ENCODE measurements at places on chromosomes 6 and 20. TPM values are rescaled to one million over a fixed set of nuclear protein-coding genes. Genes with fewer than 3 reads are reported as not detected.

The OPRL1 gene
- 1.3 TPM for total RNA-seq

The WASF1 gene
- 1.9 TPM for total RNA-seq

The FLRT3 gene
- total RNA-seq: 0.65 TPM

The CDSN gene
- total RNA-seq: 0.17 TPM

The FOXF2 gene
- total RNA-seq: not detected

The CLIC5 gene
- total RNA-seq: 124 TPM

The SOBP gene
- total RNA-seq: 17.7 TPM

The MYB gene
- total RNA-seq: 0.14 TPM

The PNLDC1 gene
- 0.24 TPM for total RNA-seq

The ZBTB12 gene
- total RNA-seq: 3.0 TPM

The HSPA1A gene
- 261 TPM for total RNA-seq

The PYGB gene
- total RNA-seq: 154 TPM

The SLC2A10 gene
- 6.7 TPM for total RNA-seq

The SOX4 gene
- total RNA-seq: 7.2 TPM

The FHL5 gene
- 0.45 TPM for total RNA-seq

The HLA-DQA1 gene
- 18.4 TPM for total RNA-seq

The TSPO2 gene
- total RNA-seq: not detected

The MICAL1 gene
- 4.8 TPM for total RNA-seq

The CCHCR1 gene
- 12.3 TPM for total RNA-seq

The SNX21 gene
- total RNA-seq: 30.7 TPM

The ACSS2 gene
- 76.6 TPM for total RNA-seq

The CTNNBL1 gene
- 52.9 TPM for total RNA-seq

The ZC3H12D gene
- 1.1 TPM for total RNA-seq

The HTR1B gene
- total RNA-seq: not detected

The VGLL2 gene
- total RNA-seq: 2.3 TPM

The COL20A1 gene
- total RNA-seq: not detected

The BTNL2 gene
- total RNA-seq: not detected

The KCNQ5 gene
- total RNA-seq: 0.47 TPM

The LTA gene
- total RNA-seq: not detected

The OPRM1 gene
- total RNA-seq: not detected

The SLC12A5 gene
- total RNA-seq: 1.1 TPM

The AVP gene
- not detected for total RNA-seq

The FILIP1 gene
- total RNA-seq: 110 TPM

The APOBEC2 gene
- 118 TPM for total RNA-seq

The ZDHHC14 gene
- 16.3 TPM for total RNA-seq

The CALHM4 gene
- not detected for total RNA-seq

The NKX2-2 gene
- total RNA-seq: not detected

The EYA2 gene
- 3.7 TPM for total RNA-seq

The RBPJL gene
- total RNA-seq: not detected

The CCM2L gene
- 6.2 TPM for total RNA-seq

The ULBP1 gene
- 0.22 TPM for total RNA-seq

The ZBTB24 gene
- 3.5 TPM for total RNA-seq

The GID8 gene
- 22.1 TPM for total RNA-seq

The TTBK1 gene
- total RNA-seq: 0.69 TPM

The PLCB1 gene
- 11.6 TPM for total RNA-seq

The SLPI gene
- 1.4 TPM for total RNA-seq
